ENCODE measurements at places on chromosomes 5 and 9. TPM values are rescaled to one million over a fixed set of nuclear protein-coding genes. Genes with fewer than 3 reads are reported as not detected.
A peak's percentile ranks its signal among the peaks of the same experiment; 100 is the strongest.

DNA sequence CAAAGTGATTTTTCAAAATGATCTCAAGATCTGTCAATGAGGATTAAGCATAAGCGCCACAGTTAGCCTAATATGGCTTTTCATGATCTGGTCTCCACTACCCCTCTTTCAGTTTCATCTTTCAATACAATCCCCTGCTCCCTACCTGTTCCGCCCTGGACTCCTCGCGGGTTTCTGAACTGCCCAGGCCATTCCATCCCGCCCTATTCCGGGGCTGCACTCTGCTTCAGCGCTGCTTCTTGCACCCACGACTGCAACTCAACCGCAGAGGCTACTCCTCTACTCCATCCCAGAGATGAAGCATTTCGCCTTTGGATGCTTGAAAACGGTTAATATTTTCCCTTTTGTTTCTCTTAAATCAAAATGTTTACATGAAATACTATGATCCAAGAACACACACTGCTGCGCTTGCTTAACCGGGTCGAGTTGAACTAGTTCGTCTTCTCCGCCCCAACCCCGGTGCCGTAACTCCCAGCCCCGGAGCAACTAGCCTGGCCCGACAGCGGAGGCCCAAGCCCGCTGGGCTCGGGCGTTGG is 716 bp upstream of the OTULIN start:
- DNase-seq, result peak; percentile 60

GRCh38 chr9:129580211-129580915 is 40.5 kb downstream of the C9orf50 start:
- peak; percentile 83 for DNase-seq

Gene AGTPBP1
- total RNA-seq, result 30.8 TPM

DNA sequence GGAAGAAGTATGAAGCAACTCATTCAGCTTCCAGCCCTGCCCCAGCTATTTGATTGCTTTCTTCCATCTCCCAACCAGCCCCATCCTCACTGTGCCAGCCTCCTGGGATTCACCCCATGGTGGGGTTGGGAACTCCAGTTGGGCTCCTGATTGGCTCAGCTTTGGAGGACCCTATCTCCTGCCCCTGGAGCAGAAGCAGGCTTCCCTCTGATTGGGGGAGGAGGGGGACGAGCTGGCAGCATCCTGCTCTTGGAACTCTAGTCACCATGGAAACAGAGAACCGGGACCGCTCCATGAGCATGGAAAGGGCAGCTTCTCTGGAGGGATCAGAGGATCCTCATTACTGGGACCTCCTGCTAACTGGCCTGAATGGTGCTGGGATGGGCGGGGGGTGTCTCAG is 2.6 kb downstream of the SLC6A7 start:
- no peak for DNase-seq

- no peak for DNase-seq
Observed at GRCh38 chr5:106964132-106964531, 706.6 kb downstream of the EFNA5 start.

- DNase-seq, result no peak
Observed at GRCh38 chr9:5305741-5306140, 1.2 kb upstream of the RLN2 start.

GRCh38 chr5:36528588-36528987 is 77.8 kb upstream of the SLC1A3 start:
- DNase-seq, result no peak

- no peak for DNase-seq
Observed at GRCh38 chr9:70408393-70409040, 5.9 kb downstream of the KLF9 start.

- no peak for DNase-seq
Observed at GRCh38 chr9:92707530-92707929, 37.6 kb upstream of the IPPK start.

Gene CCNI2
- 16.7 TPM for total RNA-seq

DNA sequence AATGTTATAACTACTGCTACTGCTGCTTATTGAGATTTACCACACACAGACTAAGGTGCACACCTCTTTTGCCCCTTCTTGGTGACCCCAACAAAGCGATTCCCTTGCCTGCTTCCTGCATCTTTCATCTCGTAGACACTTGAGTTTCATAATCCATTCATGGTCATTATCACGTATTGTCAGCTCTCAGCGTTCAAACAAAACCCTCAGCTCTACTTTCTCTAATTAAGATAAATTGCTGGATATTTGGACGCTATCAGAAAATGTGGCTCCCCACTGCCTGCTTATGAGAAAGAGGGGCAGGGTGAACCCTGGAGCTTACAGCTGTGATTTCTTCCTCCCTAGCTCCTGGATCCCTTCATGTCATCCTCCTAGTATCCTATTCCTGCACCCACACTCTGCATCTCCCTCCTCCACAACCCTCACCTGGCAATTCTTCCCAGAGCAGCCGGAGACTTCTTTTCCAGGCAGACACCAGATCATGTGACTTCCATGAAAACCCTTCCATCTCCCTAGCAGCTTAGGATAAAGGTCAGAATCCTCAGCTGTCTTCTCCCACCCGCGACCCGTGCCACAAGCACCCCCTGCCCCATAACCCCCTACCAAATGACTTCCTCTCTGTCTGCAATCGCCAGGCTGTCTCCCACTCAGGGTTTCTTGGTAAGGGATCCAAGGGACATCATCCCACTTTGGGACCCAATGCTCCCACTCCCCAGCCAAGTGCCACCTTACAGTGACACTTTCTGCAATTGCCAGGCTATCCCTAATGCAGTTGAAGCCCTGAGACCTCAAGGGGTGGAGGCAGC is 146.5 kb downstream of the NSG2 start:
- DNase-seq, result peak; percentile 27

DNA sequence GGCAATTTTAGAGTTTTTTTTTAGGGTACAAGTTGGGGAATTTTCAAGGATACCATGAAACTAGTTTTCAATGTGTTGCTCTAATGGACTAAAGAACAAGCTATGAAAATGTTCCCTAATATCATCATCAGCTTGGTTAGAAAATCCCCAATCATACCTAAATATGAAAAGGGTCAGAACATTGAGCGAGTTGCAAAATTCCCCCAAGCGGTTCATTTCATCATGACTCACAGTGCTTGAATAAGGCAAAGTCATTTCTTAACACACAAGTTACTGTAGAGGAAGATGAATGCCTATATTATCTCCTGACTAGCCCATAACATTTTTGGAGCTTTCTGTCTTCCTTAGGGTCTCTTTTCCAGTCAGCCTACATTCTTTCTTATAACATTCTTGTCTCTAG is 62.7 kb downstream of the ST8SIA4 start:
- DNase-seq, result peak; percentile 59

DNA sequence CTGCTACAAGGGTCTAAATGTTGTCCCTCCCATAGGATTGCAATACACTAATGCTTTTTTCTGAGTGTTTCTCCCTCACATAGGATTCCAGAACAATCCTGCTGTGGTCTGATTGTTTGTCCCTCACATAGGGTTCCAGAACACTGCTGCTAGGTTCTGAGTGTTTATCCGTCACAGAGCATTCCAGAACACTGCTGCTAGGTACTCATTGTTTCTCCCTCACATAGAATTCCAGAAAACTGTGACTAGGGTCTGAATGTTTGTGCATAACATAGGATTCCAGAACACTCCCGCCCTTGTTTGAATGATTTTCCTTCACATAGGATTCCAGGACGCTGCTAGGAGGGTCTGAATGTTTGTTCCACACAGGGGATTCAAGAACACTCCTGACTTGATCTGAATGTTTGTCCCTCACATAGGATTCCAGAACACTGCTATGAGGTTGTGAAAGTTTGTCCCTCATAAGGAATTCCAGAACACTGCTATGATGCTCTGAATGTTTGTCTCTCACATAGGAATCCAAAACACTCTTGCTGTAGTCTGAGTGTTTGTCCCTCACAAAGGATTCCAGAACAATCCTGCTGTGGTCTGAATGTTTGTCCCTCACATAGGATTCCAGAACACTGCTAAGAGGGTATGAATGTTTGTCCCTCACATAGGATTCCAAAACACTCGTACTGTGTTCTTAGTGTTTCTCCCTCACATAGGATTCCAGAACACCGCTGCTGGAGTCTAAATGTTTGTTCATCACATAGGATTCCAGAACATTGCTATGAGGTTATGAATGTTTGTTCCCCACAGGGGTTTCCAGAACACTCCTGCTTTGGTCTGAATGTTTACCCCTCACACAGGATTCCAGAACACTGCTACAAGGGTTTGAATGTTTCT is 213.5 kb downstream of the FOXD4L6 start:
- DNase-seq, result no peak

Gene TOR4A
- 10.9 TPM for total RNA-seq

Gene PPP1R26
- 0.28 TPM for total RNA-seq

Gene TCF7
- total RNA-seq, result 7.9 TPM

DNA sequence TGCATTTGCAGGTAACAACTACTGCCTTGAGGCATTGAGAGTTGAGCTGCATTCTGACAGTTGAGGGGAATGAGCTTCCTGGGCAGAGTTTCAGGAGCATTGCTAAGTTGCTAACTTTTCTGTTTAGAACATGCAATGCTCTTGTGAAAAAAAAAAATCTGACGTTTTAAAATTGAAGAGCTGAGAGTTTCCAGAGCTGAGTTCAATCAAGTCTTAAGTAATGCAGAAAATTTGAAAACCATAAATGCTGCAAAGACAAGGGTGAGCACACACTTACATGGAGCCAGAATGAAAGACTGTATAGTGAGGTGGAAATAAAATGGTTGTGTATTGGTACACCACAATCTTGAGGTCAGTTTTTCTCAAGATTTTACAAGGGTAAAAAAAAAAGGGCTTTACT is 166.0 kb downstream of the GABRB2 start:
- DNase-seq, result no peak

DNA sequence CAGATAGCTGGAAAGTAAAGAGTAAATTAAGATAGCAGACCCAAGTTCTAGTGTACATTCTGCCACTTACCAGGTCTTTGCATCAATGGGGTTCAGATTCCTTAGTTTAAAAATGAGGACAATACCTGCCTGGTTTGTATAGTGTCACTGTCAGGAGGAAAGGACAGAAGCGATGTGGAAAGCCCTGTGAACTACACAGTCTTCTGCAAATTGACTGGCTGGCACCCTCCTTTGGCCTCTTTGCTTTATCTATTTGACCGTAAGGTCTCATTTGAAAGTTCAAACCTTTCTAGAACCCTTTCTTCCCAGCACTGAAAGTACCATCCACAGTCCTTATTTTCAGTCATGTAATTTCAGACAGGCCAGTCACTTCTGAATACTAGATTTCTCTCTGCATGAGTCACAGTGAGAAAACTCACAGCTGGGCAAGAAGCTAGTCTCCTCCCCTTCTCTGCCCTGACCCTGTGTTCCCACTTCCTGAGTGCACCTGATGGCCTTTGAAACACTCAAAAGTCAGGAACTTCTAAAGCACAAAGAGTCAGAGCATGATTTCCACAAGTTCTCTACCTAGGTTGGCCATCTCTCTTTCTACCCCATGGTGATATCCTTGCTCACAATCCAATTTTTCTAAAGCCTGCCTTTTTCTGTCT is 91.3 kb upstream of the RASEF start:
- no peak for DNase-seq

Gene AMBP
- not detected for total RNA-seq

DNA sequence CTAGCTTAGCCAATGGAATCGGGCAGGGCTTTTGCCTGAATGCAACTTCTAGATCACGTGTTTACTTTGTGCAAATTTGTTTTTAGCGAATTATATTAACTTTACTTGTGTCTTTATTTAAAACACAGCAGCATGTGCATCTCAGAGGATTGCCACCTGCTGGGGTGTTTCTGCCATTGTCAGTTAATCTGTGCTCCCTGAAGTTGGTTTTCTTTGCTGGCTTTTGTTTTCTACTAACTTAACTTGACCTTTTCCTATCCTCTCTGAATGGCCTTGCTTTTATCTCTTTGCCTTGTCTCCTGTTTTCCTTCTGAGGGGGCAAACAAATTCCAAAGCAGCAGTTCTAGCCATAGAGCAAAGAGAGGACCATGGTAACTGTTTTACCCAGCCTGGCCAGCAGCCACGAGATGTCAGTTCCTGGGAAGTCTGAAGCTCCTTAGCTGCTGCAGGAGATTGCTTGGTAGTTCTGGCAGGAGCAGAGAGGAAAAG is 67.6 kb downstream of the ARHGEF28 start:
- DNase-seq, result no peak

DNA sequence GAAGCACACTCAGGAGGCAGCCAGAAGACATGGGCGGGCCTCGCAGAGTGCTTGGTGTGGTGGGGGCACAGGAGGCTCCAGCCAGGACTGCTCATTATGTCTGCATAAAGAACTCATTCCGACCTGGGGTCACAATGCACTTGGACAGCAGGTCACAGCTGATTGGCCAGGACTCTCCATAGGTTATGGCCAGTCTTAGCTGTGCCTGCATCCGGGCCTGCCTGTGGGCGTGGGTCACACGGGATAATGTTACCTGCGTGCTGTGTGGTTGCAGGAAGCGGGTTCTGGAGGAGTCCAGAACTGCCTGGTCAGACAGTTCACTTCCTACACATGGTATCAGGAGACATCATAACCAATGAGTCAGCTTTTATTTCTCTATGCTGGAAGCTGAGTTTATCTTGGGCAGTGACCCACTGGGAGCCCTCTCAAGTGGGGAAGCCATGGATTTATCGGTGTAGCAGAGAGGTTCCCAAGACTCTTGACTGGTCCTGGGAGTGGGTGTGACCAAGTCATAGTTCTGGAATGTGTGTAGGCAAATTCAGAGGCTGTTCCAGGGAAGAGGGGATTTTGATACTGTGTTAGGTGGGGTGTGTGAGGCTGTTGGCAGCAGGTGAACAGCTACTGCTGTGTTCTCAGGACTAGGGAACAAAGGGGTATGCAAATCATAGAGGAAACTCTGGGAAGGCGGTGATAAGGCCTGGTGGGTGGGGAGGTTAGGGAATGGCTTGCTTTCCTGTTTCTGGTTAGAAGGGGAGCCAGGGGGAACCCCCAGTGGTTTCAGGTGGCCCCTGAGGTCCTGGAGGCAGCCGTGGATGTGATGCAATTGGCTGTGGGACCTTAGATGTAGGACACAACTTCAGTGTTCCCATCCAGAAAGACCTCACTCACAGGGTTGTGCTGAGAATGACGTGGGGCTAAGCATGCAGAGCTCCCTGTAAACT is 51.3 kb downstream of the ARHGEF37 start:
- no peak for DNase-seq

GRCh38 chr5:172722327-172722815 is 48.6 kb downstream of the DUSP1 start:
- peak; percentile 65 for DNase-seq

- DNase-seq, result no peak
Observed at GRCh38 chr5:159058716-159059636, 40.7 kb downstream of the EBF1 start.

Gene MZB1
- total RNA-seq, result 51.7 TPM

Gene NDOR1
- 50.6 TPM for total RNA-seq

- peak; percentile 91 for DNase-seq
Observed at GRCh38 chr5:1594357-1595106, 70.8 kb upstream of the LPCAT1 start.

- DNase-seq, result no peak
Observed at GRCh38 chr9:69496846-69497450, 171.9 kb downstream of the ENTREP1 start.

DNA sequence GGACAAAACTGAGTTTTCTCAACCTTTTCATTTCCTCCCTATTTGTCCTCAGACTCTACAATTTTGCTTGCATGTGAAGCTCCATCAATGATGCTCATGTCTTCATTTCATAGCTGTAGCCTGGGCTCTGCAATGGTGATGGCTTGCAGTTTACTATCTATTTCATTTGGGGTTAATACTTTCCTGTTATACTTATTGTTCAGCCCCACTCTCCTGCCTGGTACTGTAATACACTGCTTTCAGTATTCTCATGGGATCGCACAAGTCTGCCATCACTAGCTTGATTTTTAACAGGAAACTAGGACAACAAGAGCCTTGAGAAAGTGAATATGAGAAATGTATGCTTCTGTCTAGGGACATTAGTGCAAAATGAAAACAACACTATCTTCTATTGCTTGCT is 84.2 kb upstream of the SEMA6A start:
- no peak for DNase-seq

Gene ADAMTS19
- total RNA-seq, result not detected

Measured in activated CD8-positive, alpha-beta memory T cell treated with anti-CD3 and anti-CD28 coated beads, Interleukin-2, amount 10 ng/mL, durations not matched to agents 7 days and 5 days (primary cell).